ENCODE measurements at places on chromosomes 4 and X.

DNA sequence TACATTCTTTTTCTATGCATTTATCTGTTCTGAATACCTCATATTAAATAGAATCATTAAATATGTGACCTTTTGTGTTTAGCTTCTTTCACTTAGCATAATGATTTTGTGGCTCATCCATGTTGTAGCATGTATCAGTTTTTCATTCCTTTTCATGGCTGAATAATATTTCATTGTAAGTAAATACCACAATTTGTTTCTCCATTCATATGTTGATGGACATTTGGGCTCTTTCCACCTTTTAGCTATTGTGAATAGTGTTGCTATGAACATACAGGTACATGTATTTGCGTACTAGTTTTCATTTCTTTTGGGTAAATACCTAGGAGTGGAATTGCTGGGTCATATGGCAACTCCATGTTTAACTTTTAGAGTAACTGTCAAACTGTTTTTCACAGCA is 85.1 kb downstream of the GNL3L start:
- DNase-seq = no peak

DNA sequence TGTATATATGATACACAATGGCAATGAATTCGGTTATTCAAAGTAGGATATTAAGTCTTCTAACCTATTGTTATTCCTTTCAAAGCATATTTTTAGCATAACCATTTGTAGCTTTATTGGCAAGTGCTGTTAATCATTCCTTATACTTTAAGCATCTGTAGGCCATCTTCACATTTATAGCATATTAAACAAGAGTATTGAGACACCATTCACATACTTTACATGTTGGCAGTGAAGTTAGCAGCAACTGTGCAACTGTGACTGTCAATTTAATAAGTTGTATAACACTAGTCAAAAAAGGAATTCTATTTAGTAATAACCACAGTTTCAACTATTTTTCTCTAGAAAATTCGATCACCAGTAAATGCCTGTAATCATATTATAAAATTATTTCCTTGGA is 107.3 kb upstream of the MYOZ2 start:
- no peak for DNase-seq

DNA sequence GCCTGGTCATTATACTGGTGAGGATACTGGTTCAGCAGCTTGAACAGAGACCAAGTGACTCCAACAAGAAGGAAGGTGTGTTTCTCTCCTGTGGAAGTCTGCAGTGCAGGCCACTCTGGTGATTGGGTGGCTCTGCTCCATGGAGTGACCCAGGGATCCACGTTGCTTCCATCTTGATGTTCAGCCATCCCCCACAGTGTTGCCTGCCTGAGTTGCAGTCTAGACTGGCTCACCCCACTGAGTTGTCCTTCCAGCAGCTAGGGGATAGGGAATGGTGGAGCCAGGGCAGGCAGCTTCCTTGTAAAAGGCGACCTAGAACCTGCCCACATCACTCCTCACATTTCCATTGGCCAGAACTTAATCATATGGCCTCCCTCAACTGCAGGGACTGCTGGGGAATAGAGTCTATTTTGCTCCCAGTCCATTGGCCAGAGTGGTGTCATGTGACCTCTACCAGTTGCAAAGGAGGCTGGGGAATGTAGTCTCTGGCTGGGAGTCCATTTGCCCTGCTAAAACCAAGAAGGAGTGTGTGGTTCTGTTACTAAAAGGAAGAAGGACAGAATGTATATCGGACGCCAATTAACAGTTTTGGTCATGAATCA is 8.0 kb downstream of the MAN2B2 start:
- no peak for DNase-seq

DNA sequence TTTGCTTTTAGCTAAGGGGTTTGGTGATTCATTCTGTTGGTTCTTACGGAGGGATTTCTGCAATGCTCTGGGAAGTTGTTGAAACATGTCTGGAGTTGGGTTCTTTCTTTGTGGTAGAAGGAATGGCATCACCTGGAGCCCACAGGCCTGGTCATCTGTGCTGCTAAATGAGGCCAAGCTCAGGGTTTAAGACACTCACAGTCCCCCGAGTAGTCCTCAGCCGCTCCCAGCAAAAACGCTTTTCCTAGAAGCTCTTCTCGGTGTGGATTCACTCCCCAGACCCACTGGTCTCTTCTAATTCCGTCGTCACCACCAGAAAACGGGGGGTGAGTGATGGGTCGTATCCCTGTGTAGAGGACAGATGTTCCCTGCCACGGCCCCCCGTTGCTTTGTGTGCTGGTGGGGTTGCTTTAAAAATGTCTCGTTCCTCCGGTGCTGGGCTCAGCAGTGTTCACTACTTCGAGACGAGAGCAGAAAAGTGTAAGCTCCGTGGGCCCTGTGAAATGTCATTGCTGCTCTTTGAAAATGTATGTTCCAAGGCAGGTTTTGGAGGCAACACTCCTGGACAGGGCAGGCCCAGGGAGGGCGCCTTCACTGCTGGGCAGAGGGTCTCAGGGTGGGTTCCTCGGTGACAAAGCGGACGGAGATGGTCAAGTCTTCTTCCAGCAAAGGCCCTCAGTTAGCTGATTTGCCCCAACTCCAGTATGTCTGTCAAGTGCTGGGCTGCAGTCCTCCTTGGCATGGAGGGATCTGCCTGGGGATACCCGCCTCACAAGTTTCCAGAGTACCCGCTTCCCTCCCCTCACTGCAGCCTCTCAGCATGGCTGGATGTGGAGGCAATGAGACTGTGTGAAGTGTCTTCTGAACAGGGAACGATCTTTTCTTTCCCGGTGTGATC is 37.3 kb downstream of the PSAPL1 start:
- DNase-seq = no peak

DNA sequence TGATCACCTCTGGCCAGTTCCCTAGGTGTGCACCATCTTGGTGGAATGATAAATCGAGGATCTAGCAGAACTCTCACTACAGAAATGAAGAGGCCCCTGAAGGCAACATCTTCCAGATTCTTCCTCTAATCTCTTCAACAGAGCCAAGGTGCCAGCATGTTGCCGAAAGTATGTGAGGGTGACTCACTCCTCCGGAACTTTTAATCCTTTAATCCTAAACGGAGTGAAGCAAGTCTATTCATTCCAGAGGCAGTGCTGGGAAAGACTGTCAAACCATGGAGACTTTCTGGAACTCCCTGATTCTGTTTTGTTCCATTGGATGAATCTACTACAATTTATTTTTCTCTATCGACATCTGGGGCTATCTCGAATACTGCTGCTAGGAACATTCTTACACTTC is 68.7 kb downstream of the SUPT20HL2 start:
- DNase-seq = no peak
